ENCODE measurements at places on chromosomes 13 and 19. TPM values are rescaled to one million over a fixed set of nuclear protein-coding genes. Genes with fewer than 3 reads are reported as not detected.

CCDC169 gene
- total RNA-seq = 2.5 TPM

MEIOSIN gene
- total RNA-seq = not detected

SYT5 gene
- not detected for total RNA-seq

SLC15A1 gene
- 0.13 TPM for total RNA-seq

BABAM1 gene
- 151 TPM for total RNA-seq

TMED1 gene
- 54.4 TPM for total RNA-seq
